ENCODE measurements at places on chromosomes 4 and X. TPM values are rescaled to one million over a fixed set of nuclear protein-coding genes. Genes with fewer than 3 reads are reported as not detected.

Gene SHROOM2
- total RNA-seq, result 0.24 TPM

Gene HSFX2
- total RNA-seq, result 0.08 TPM

Gene CENPVL2
- not detected for total RNA-seq

Gene XG
- total RNA-seq, result not detected

Gene FAAH2
- total RNA-seq, result not detected

Gene ADRA2C
- total RNA-seq, result 11.7 TPM

Gene AGTR2
- total RNA-seq, result not detected

Gene ETFDH
- total RNA-seq, result 4.3 TPM

Gene BMP2K
- total RNA-seq, result 10.6 TPM

Gene CXCL9
- total RNA-seq, result not detected

Gene NPNT
- total RNA-seq, result 0.14 TPM

Gene KLHL4
- total RNA-seq, result 2.8 TPM

Gene KLHL13
- 0.39 TPM for total RNA-seq

Gene SLC9A6
- total RNA-seq, result 8.9 TPM

Gene SATL1
- total RNA-seq, result 0.05 TPM

Gene CDKL2
- 0.99 TPM for total RNA-seq
